ENCODE measurements at places on chromosomes 16 and 17.

- DNase-seq, result no peak
Observed at GRCh38 chr17:81245024-81245664, 6.0 kb downstream of the NDUFAF8 start.

DNA sequence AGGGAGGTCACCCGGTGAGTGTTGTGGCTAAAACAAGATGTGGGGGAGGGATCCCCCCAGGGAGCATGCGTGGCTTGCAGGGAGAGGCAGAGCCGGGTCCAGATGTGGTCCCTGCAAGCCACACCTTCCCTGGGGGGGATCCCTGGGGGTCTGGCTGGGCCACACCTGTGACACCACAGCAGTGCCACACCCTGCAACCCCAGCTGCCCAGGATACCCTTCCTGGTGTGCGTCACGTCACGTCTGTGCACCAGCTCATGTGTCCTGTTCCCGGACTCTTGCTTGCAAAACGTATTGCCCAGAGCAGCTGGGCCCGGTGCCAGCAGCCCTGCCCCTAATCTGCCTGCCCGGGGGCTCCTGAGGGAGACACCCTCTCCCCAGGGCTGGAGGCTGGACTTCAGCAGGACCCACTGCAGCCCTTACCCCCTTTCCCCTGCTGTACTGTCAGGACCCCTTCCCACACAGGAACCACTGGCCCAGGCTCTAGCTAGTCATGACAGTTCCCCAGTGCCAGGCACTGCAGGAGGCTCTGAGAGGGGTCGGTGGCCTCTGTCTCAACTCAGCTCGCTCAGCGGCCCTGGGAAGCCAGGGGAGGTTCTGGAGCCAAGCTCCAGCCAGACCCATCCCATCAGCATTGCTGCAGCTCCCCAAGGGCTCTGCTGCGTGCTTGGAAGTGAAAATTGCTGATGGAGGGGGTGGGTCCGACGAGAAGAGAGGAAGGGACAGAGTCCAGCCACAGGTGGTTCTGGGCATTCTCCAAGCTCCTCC lies 25.8 kb upstream of the ACSF3 start:
- no peak for DNase-seq

DNA sequence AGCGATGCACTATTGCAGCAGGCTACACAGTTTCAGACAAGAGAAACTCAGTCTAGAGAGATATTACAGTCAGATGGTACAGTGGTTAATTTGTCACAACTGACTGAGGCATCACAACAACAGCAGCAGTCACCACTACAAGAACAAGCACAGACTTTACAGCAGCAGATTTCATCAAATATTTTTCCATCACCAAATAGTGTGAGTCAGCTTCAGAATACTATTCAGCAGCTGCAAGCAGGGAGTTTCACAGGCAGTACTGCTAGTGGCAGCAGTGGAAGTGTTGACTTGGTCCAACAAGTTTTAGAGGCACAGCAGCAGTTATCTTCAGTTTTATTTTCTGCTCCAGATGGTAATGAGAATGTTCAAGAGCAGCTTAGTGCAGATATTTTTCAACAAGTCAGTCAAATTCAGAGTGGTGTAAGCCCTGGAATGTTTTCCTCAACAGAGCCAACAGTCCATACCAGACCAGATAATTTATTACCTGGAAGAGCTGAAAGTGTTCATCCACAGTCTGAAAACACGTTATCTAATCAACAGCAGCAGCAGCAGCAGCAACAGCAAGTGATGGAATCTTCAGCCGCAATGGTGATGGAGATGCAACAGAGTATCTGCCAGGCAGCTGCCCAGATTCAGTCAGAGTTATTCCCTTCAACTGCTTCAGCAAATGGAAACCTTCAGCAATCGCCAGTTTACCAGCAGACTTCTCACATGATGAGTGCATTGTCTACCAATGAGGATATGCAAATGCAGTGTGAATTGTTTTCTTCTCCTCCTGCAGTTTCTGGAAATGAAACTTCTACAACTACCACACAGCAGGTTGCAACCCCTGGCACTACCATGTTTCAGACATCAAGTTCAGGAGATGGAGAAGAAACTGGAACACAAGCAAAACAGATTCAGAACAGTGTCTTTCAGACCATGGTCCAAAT lies 34.1 kb downstream of the NQO1 start:
- no peak for DNase-seq

GRCh38 chr17:13597723-13598347 lies 3.9 kb downstream of the HS3ST3A1 start:
- no peak for DNase-seq

- no peak for DNase-seq
Observed at GRCh38 chr17:64339516-64340490, 50.9 kb downstream of the PECAM1 start.

GRCh38 chr16:18834864-18835263 lies 33.5 kb upstream of the ARL6IP1 start:
- no peak for DNase-seq

DNA sequence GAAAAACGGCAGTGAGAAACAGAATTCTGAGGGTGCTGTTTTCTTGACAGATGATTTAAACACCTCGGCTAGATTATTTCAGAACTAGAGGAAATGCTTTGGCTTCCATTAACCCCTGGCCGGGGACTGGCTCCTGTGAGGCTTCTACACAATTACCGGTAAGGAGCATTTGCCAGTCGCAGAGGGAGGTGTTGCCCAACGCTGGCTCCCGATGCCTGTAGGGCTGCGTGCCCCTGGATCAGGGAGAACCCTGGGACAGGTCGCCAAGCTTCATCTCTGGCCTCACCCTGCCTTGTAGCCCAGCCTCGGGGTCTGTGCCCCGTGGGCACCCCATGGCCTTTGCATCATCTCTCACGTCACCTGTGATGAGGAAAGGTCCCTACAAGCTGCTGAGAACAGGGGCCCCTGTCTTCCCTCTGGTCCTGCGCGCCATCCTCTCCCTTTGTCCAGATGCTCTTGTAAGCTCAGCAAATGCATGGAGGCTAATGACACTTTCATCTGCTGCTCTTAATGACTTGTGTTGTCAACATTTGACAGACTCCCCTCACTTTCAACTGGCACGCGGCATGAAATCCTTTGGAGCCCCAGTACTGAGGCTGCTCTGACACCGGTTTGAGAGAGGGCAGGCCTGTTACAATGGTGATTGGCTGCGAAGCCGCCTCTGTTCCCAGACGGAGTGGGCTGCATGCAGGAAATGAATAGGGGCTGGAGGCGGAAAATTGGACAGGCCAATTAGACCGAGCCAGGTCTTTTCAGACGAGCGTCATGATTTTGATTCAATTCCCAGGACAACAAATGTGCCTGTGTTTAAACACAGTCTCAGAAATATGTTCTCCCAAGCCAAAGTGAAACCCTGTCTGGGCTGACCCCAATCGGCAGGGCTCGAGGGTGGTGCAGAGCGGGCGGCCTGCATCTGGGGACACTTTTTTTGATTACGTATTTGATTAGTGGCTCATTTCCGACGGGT lies 85.5 kb upstream of the DOC2B start:
- peak; percentile 24 for DNase-seq

DNA sequence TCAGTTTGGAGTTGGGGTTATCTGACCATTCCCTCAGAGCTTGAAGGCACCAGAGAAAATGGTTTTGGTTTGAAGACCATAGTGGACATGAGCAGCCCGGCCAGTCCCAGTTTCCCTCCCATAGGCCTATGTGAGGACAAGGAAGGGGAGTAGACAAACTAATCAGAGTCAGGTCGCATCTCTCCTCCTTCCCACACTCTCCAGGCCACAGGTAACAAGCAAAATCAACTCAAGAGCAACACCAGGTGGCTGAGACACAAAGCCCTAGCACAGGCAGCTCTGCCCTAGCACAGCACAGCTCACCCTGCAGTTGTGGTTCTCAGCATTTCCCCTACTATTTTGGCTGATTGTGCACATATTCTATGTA lies 7.2 kb downstream of the SUPT4H1 start:
- no peak for DNase-seq

DNA sequence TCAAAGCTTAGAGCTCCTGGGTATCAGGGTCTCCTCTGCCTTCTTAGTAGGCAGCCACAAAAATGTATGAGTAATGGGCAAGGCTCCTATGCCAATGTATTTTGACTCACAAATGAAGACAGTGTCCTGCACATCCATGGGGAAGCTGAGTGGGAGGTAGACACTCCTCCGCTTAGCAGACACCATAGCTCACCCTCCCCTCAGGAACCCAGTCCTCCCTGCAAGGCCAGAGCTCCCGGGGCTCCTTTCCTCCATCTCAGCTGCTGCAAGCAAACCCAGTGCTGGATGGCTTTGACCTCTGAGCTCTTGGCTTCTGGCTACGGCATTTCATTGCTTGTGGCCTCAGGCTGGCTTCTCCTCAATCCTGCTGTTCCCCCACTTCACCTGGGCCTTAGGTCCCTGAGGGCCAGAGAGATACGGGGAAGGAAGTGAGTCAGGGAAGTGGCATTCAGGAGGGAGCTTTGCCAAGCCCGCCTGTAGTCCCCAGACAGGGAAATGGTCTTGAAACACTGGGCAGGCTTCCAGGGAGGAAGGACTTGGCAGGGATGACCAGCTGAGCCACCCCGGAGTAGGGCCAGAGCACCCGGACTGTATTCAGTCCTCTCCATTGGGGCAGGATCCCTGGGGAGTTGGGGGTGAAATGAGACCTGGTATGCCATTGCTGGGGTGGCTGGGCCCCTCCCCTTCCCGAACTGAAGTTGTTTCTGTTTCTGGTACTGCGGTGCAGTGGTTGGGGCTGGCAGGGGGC lies 4.5 kb downstream of the ABCC3 start:
- DNase-seq, result no peak

DNA sequence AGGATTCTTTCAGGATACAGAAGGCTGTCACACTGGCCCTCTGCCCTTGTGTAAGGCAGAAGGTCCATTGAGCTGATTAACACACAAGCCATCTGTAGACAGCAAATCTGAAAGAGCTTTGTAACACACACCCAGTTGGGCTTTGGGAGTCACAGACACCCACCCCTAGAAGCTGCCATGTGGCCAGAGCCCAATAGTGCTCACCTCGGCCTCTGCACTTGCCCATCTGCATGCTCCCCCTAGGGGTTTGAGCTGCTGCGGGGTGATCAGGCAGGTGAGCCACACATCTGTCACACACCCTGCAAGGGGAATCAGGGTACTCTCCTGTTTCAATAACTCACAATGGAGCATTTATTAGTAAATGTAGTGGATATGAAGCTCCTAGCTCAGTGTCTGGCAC lies 138.3 kb downstream of the CHD9NB start:
- no peak for DNase-seq

GRCh38 chr16:59540621-59541020 lies 806.5 kb upstream of the GOT2 start:
- no peak for DNase-seq

GRCh38 chr17:73584987-73585386 lies 59.3 kb downstream of the SDK2 start:
- no peak for DNase-seq

GRCh38 chr16:15542734-15543347 lies 100.1 kb downstream of the MARF1 start:
- DNase-seq, result no peak

DNA sequence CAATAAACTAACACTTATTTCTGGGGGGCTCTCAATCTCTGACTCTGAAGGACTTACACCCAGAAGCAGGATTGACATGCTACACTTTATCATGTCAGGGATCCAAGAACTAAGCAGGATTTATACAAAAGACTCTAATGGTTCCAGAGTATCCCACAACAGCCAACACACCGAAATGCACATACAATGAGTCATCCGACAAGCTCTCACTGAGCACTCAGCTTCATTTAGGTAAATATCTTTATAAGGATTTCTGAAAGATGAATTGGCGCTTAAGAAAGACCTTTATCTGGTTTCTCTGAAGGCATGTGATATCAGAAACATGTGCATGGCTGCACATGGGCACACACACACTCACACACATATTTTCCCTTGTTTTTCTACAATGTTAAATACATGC lies 77.2 kb downstream of the TOX3 start:
- DNase-seq, result no peak

DNA sequence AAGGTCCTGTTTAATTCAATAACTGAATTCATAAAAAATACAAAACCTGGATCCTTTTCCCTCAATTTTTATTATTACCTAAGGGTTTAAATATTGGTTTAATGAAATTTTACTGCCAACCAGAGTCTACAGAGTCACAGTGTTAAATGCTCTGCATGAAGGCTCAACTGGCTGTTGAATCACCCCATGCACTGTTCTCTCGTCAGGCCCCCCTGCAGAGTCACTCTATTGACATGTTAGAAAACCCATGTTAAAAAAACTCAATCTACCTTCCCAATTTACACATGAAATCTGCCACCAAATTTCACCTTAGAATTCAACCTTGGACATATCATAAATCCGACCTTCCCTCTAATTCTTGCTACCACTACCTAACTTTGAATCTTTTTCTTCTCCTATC lies 43.3 kb upstream of the ULK2 start:
- DNase-seq, result no peak

DNA sequence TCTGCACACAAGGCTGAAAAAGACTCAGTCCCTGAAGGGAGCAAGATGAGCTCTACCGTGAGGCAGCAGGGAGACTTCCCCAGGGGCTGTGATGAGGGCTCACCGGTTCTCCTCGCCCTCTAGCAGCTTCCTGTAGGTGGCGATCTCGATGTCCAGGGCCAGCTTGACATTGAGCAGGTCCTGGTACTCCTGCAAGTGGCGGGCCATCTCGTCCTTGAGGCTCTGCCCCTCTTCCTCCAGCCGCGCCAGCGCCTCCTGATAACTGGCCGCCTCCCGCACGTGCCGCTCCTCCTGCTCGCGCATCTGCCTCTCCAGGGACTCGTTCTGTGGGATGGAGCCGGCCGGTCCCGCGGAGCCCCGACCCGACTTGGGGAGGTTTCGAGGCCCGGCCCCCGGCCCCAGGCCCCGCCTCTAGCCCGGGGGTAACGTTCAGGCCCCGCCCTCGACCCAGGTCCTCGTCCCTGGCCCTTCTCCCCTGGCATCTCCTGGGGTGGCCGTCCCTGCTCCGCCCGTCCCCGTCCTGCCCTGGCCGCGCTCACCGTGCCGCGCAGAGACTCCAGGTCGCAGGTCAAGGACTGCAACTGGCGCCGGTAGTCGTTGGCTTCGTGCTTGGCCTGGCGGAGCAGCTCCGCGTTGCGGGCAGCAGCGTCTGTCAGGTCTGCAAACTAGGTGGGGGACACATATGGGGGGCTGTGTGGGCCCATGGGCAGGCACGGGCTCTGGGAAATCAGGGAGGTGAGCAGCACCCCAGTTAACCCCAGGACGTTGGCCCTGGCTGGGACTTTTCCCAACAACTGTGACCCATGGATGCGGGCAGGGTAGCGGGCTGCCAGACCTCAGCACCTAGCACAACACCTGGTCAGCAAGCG lies 3.9 kb downstream of the GFAP start:
- no peak for DNase-seq

- DNase-seq, result no peak
Observed at GRCh38 chr17:9872852-9873251, 32.2 kb downstream of the RCVRN start.

GRCh38 chr16:27321013-27321915 lies 7.5 kb downstream of the IL4R start:
- DNase-seq, result no peak

GRCh38 chr16:88196471-88197400 lies 186.0 kb upstream of the ZNF469 start:
- no peak for DNase-seq
